ENCODE measurements at places on chromosomes 1 and 21.

GRCh38 chr1:154548028-154548427 is 10.4 kb downstream of the UBE2Q1 start:
- no peak for DNase-seq

GRCh38 chr1:29123053-29123886 is 433 bp downstream of the TMEM200B start:
- DNase-seq, result no peak

DNA sequence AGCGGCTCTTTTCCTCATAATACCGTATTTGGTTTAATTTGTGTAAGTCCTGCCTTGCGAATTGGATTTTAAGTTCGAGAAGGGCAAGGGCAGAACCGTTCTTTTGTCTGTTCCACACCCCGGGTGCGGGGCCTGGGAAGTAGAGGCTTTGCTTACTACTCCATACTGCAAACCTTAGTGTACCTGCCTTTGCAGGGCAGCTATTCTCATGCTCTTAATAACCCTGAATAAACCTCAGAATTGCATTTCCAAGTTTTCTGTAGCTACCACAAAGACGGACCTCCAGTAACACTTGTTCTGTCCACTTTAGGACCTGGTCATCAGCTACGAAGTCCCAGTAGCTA is 657 bp upstream of the HNRNPU start:
- no peak for DNase-seq

DNA sequence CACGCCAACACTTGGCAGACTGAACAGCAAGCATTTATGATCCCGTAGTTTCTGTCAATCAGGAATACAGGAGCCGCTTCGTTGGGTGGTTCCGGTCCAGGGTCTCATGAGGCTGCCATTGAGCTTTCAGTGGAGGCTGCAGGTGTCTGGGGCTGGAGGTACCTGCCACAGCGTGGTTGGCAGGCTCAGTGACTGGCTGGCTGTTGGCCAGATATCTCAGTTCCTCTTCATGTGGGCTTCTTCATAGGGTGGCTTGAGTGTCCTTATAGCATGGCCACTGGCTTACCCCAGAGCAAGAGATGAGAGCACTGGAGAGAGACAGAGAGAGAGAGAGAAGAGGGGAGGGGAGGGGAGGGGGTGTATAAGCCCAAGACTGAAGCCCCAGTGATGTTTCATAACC is 29.3 kb downstream of the PIK3CD start:
- DNase-seq, result no peak

GRCh38 chr1:179164494-179164893 is 65.0 kb downstream of the ABL2 start:
- no peak for DNase-seq
